ENCODE measurements at places on chromosomes 3 and 15.

GRCh38 chr3:29242296-29242695 lies 38.6 kb upstream of the RBMS3 start:
- DNase-seq: no peak

DNA sequence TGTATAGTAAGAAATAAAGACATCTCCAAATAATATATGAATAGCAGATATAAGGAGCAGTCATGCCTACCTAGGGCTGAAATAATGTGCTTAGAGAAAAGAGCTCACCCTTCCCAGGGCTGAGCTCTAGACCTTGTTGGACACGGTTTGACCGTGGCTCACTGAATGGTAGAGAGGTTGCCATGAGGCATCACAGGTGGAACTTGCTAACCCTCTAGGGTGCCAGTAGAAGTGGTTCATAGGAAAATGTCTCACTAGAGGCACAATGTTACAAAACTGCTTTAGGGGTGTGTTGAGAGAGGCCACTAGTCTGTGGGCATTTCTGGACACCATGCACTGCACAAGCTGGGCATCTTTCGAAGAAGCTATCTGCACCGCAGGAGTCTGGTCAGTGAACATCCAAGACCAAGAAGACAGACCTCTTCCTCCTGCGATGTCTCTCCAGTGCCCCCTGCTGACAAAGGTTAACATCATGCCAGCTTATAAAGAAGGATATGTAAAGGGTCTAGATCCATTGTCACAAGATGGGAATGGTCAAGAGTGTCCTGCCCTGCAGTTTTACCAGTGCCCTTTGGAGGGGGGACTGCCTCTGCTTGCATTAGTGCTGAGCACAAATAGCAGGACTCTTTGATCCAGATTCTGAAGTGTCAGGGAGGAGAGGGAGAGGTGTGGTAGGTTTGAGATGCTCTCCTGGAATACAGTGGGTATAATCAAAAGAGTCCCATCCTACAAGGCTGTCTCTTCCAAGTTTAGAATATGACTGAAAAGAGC lies 266.8 kb downstream of the ZNF385D start:
- peak; percentile 56 for DNase-seq

DNA sequence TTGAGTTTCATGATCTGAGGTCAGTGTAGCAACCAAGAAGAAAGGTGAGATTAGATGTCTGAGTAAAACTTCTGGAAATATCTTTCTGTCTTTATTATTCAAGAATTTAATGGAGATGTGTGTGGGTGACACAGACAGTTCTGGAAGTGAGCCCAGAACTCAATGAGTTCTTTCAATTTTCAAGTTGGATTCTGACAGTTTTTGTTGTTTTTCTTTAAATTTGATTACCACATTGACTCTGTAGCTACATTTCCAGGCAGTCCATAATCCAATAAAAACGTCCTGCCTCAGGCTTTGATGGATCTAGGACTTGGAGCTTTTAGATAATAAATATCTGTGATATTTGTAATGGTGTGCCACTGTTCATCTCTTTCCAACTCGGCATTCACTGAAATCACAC lies 3.9 kb upstream of the PARP14 start:
- no peak for DNase-seq

GRCh38 chr3:122941228-122942206 lies 86.0 kb downstream of the SEMA5B start:
- peak; percentile 4 for DNase-seq

GRCh38 chr15:53520996-53521395 lies 238.5 kb downstream of the WDR72 start:
- DNase-seq: no peak

All from erythroblast (primary cell).